ENCODE measurements at places on chromosomes 6 and 20.

GRCh38 chr20:13744352-13744751 is 40.4 kb downstream of the ESF1 start:
- H3K4me1 ChIP-seq = peaks cover 7% of the 10 kb centered on the region
- H3K27me3 ChIP-seq = no peaks in the 10 kb centered on the region
- no peak overlapping the region for H3K27ac ChIP-seq
- DNase-seq = no peak

DNA sequence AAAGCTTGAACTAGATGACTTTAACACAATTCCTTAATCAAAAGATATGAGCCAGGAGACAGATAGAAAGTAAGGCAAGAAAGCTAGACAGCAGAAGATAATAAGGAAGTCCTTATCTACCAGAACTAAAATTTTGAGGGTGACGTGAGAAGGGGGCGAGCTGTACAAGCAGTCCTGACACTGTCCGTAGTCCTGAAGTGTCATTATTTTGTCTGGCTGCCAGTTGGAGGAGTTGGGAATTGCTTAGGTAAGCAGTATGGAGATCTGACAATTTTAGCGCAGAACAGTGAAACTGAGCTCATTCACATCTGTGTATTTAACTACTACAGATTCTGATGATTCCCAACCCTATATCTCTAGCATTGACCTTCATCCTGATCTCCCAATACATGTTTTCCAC is 25.8 kb upstream of the CEP85L start:
- no peak overlapping the region for H3K4me3 ChIP-seq
- H3K36me3 ChIP-seq = no peaks in the 10 kb centered on the region
- H3K27me3 ChIP-seq = no peaks in the 10 kb centered on the region
- no peak for DNase-seq
- H3K4me1 ChIP-seq = peaks cover 40% of the 10 kb centered on the region
- H3K27ac ChIP-seq = no peak overlapping the region

GRCh38 chr6:170347091-170347490 is 40.5 kb downstream of the FAM120B start:
- H3K4me3 ChIP-seq = no peak overlapping the region
- H3K27me3 ChIP-seq = no peaks in the 10 kb centered on the region
- DNase-seq = no peak
- H3K36me3 ChIP-seq = peaks cover 15% of the 10 kb centered on the region
- H3K4me1 ChIP-seq = peaks cover 24% of the 10 kb centered on the region

- H3K4me3 ChIP-seq = no peak overlapping the region
- DNase-seq = no peak
- H3K27ac ChIP-seq = no peak overlapping the region
- peaks cover 43% of the 10 kb centered on the region for H3K27me3 ChIP-seq
These were observed 228.3 kb upstream of the ECI2 start for GRCh38 chr6:4363656-4364055.

GRCh38 chr6:26607434-26608230 is 10.9 kb downstream of the ABT1 start:
- no peak overlapping the region for H3K27ac ChIP-seq
- peak overlapping the region; percentile 75 for H3K4me3 ChIP-seq
- no peaks in the 10 kb centered on the region for H3K36me3 ChIP-seq
- peak; percentile 50 for DNase-seq

- peaks cover 24% of the 10 kb centered on the region for H3K27me3 ChIP-seq
- no peaks in the 10 kb centered on the region for H3K36me3 ChIP-seq
- H3K4me1 ChIP-seq = no peaks in the 10 kb centered on the region
- H3K4me3 ChIP-seq = no peak overlapping the region
- no peak overlapping the region for H3K27ac ChIP-seq
These were observed 34.9 kb downstream of the NHLRC1 start for GRCh38 chr6:18087396-18088165.

DNA sequence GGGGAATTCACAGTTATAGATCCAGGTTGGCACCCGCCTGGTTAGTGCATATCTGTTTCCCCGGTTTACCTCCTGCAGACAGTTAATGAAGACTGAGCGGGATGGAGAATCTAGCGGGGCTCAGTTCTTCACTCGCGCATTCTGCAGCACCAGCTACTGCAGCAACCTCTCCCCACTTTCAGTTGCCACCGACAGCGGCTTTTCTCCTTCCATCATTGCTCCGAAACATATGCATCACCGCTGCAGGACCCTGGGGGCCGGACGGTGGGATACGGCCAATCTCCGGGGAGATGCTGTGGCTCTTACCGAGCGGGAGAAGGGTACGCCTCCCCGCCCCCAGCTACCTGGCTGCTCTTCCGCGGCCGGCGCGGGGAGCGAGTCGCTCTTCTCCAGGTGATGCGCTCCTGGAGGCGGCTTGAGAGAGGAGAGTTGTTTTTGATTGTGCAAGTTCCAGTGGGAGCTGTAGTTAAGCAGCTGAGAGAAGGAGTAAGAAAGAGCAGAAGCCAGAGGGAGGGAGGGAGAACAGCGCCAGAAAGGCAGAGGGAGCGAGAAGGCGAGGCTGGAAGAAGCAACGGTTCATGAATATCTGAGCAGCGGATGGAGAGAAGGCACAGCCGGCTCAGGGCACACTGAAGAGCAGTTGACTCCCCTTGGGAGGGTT is at the start of gene SGK1:
TSS of gene SGK1 (minus strand) at position 642 of the 661 bp plus-strand sequence. CDS start 652 bp downstream, outside the sequence.
- peak; percentile 18 for DNase-seq
- no peaks in the 10 kb centered on the region for H3K36me3 ChIP-seq
- H3K27ac ChIP-seq = peak within 1 kb of the TSS; percentile 41
- H3K4me3 ChIP-seq = peak within 1 kb of the TSS; percentile 95
- H3K4me1 ChIP-seq = peaks cover 14% of the 10 kb centered on the region
- peaks cover 29% of the 10 kb centered on the region for H3K27me3 ChIP-seq

GRCh38 chr6:158311193-158311592 is 1.1 kb upstream of the TULP4 start:
- no peak for DNase-seq
- H3K4me1 ChIP-seq = peaks cover 3% of the 10 kb centered on the region
- H3K4me3 ChIP-seq = no peak overlapping the region
- no peak overlapping the region for H3K27ac ChIP-seq
- peaks cover 5% of the 10 kb centered on the region for H3K36me3 ChIP-seq
- no peaks in the 10 kb centered on the region for H3K27me3 ChIP-seq

- no peak overlapping the region for H3K27ac ChIP-seq
- H3K4me3 ChIP-seq = no peak overlapping the region
- DNase-seq = no peak
- peaks cover 6% of the 10 kb centered on the region for H3K4me1 ChIP-seq
These were observed 30.7 kb downstream of the PNLDC1 start for GRCh38 chr6:159830501-159831372.

- no peak overlapping the region for H3K27ac ChIP-seq
- peaks cover 3% of the 10 kb centered on the region for H3K36me3 ChIP-seq
- DNase-seq = no peak
- peaks cover 5% of the 10 kb centered on the region for H3K4me1 ChIP-seq
- H3K4me3 ChIP-seq = no peak overlapping the region
These were observed 97.4 kb downstream of the PDSS2 start for GRCh38 chr6:107361753-107362604.

DNA sequence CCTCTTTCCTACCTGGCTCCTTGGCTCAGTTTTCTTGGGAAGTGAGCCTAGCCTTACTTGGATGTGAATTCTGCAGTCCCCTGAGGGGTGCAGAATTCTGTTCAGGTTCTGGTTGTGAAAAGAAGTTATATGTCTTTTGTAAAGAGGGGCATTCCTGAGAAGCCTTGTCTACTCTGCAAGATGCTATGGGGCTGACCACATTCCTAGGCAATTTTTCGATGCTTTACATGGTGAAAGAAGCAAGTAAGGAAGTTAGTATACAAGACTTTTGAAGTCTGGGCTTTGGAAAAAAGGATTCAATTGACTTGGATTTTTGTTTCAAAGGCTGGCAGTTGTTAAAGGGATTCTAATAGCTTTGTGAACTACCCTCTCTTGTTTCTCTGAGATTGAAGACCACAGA is 167.9 kb upstream of the STMND1 start:
- H3K4me1 ChIP-seq = no peaks in the 10 kb centered on the region
- no peak overlapping the region for H3K4me3 ChIP-seq
- no peak overlapping the region for H3K27ac ChIP-seq

GRCh38 chr6:119442776-119443184 is 93.2 kb upstream of the MAN1A1 start:
- no peak for DNase-seq
- H3K36me3 ChIP-seq = peaks cover 4% of the 10 kb centered on the region
- peaks cover 4% of the 10 kb centered on the region for H3K4me1 ChIP-seq
- H3K4me3 ChIP-seq = no peak overlapping the region

DNA sequence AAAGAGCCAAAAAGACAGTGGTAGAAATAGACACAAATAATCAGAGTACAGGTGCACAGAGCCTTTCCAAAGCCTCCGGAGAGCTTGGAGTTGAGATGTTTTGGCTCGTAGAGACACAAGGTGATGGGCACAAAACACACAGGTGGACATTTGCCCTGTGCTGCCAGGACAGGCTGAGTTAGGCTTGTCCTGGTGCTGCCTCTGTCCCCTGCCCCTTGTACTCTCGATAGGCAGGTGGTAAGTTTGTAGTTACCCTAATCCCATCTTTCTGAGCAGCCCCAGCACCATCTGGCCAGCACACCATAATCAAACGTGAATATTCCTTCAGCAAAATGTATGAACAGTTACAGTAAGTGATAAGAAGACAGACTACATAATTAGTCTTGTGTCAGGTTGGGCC is 95.5 kb downstream of the FOXC1 start:
- H3K4me3 ChIP-seq = no peak overlapping the region
- DNase-seq = no peak

DNA sequence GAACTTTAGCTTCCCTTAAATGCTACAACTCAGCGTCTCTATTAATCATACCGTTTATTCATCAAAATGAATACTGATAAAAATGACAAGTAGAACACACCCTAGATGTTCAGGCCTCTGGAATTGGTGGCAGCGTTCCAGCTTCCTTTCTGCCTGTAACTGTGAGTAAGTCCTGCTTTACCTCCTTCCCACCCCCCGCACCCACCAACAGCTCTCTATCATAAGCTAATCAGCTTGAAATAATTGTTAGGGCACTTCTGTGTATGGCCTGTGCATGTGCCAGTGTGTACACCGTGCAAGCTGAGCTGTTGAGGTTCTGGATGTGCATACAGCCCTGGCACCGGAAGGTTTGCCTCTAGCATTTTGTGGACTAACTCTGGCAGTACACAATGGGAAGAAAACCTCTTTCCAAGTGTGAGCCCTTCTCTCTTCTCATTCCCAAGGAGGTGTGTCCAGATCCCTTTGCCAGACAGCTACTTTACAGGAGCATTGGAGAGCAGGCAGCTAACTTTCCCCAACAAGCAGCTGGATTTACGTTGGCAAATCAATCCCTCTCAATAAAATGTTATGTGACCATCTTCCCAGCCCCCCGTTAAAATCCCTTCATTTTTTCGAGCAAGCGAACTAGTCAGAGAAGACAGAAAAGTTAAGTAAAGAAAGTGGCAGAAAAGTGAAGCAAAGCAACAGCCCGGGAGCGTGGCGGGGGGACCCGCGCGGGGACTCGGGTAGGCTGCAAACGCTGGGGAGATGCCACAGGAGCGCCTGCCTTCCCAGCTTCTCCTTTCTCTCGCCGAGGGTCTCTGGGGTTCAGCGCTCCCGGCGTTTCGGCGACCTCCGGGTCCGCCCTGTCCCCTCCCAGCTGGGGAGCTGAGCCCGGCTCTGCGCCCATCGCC is 803 bp upstream of the ADGRG6 start:
- no peak for DNase-seq
- H3K4me3 ChIP-seq = peak overlapping the region; percentile 84
- H3K27ac ChIP-seq = no peak overlapping the region
- H3K4me1 ChIP-seq = peaks cover 7% of the 10 kb centered on the region
- H3K36me3 ChIP-seq = no peaks in the 10 kb centered on the region
- H3K27me3 ChIP-seq = peaks cover 30% of the 10 kb centered on the region

- peaks cover 2% of the 10 kb centered on the region for H3K4me1 ChIP-seq
- H3K27me3 ChIP-seq = no peaks in the 10 kb centered on the region
- H3K27ac ChIP-seq = no peak overlapping the region
- DNase-seq = no peak
These were observed 99.5 kb upstream of the BHLHE23 start for GRCh38 chr20:63106108-63106764.

DNA sequence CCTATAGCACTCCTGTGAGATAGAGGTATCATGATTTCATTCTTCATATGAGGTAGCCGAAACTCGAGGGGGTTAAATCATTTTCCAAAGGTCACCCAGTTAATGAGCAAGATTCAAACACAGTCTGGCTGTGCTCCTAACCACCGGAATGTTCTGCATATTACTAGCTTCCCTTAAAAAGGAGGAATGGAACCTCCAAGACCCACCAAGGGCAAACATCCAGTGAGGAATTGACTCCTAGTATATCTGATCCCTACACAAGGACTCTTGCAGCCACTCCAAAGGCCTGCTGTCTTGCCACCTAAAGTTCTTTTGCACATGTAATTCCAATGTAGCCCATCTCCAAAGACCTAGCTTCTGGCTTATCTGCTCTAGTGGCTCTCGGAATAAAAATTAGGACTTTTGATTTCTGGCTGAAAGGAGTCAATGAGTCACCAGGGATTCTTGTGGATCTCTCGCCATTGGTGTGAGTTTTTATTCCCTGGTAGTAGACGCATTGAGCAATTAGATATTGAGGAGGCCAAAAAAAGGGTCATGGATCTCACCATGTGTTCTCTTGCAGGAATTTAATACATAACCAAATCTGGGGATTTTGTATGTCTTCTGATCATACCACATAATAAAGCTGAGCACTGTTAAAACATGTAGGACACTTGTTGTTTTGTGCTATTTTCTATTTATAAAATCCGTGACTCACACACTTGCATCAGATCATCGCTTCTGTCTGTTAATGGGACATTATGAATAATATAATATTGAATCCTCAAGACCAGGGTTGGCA is 9.1 kb downstream of the BCAS1 start:
- peaks cover 11% of the 10 kb centered on the region for H3K27me3 ChIP-seq
- no peak overlapping the region for H3K27ac ChIP-seq
- no peak overlapping the region for H3K4me3 ChIP-seq

DNA sequence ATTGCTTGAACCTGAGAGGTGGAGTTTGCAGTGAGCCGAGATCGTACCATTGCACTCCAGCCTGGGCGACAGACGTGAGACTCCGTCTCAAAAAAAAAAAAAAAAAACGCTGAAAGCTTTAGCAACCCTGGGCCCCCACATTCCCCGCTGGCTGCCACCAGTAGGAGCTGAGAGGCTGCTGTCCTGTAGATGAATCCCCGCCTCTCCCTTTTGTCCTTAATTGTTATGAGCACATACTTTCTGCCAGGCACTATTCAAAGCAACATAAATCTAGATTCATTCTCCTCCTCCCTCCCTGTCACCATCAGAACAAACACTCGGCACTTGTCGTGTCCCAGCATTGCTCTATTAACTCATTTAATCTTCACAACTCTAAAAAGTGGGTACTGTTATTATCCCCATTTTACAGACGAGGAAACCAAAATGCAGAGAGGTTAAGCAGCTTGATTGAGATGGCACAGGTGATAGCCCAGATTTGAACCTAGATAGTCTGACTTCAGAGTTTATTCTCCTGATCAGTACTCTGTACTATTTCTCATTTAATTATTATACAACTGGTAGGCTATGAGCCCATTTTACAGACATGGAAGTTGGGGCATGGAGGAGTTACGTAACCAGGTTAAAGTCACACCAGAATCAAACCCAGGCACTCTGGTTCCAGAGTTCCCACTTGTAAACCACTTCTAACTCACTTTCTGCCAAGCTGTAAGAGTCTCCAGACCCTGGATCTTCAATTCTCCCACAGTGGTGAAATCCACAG is 97.4 kb downstream of the EYA2 start:
- peaks cover 20% of the 10 kb centered on the region for H3K4me1 ChIP-seq
- no peak overlapping the region for H3K4me3 ChIP-seq
- peaks cover 11% of the 10 kb centered on the region for H3K27me3 ChIP-seq
- H3K27ac ChIP-seq = no peak overlapping the region

GRCh38 chr6:112360498-112360897 is 13.4 kb downstream of the RFPL4B start:
- H3K27ac ChIP-seq = no peak overlapping the region
- no peaks in the 10 kb centered on the region for H3K36me3 ChIP-seq
- no peaks in the 10 kb centered on the region for H3K4me1 ChIP-seq
- peaks cover 34% of the 10 kb centered on the region for H3K27me3 ChIP-seq

GRCh38 chr6:34595332-34596184 is 39.4 kb upstream of the SPDEF start:
- H3K27ac ChIP-seq = no peak overlapping the region
- H3K36me3 ChIP-seq = peaks cover 9% of the 10 kb centered on the region
- no peaks in the 10 kb centered on the region for H3K27me3 ChIP-seq
- H3K4me3 ChIP-seq = no peak overlapping the region
- DNase-seq = no peak
